ENCODE measurements at places on chromosomes 5 and 9. TPM values are rescaled to one million over a fixed set of nuclear protein-coding genes. Genes with fewer than 3 reads are reported as not detected.

Gene ANKRD34B
- 0.06 TPM for polyA plus RNA-seq

Gene ABO
- polyA plus RNA-seq, result 1.3 TPM

Gene DMRT3
- 0.79 TPM for polyA plus RNA-seq

Gene F2RL1
- 2.7 TPM for polyA plus RNA-seq

Gene TMEM215
- polyA plus RNA-seq, result not detected

Gene SEC24A
- 7.9 TPM for polyA plus RNA-seq

Gene FOCAD
- 8.0 TPM for polyA plus RNA-seq

Gene PTGS1
- polyA plus RNA-seq, result 4.7 TPM

Gene SNCAIP
- 0.36 TPM for polyA plus RNA-seq

Gene PFN3
- not detected for polyA plus RNA-seq

Gene CSNK1A1
- polyA plus RNA-seq, result 113 TPM

Gene PTRH1
- 24.6 TPM for polyA plus RNA-seq

Gene BARHL1
- polyA plus RNA-seq, result not detected

Gene NUDT12
- 4.8 TPM for polyA plus RNA-seq

Gene TMEM232
- 0.97 TPM for polyA plus RNA-seq

Gene SLC6A7
- not detected for polyA plus RNA-seq

Gene PCDHB11
- 1.0 TPM for polyA plus RNA-seq

Gene QRFP
- 0.12 TPM for polyA plus RNA-seq

Gene FAM120AOS
- 44.7 TPM for polyA plus RNA-seq

Gene GARNL3
- 3.0 TPM for polyA plus RNA-seq

Gene LCN2
- polyA plus RNA-seq, result 15.6 TPM

Gene SUSD3
- polyA plus RNA-seq, result 2.5 TPM

Gene GPR107
- polyA plus RNA-seq, result 13.3 TPM

Gene POU4F3
- not detected for polyA plus RNA-seq

Gene ELAVL2
- not detected for polyA plus RNA-seq

Gene CCNB1
- polyA plus RNA-seq, result 3.3 TPM

Gene RGMB
- polyA plus RNA-seq, result 5.4 TPM

Gene FOXD4L4
- 0.22 TPM for polyA plus RNA-seq

Gene SGCD
- polyA plus RNA-seq, result 0.32 TPM

Gene ARID3C
- polyA plus RNA-seq, result not detected

Gene IPPK
- 5.8 TPM for polyA plus RNA-seq

Gene PCDHB12
- 0.81 TPM for polyA plus RNA-seq

Gene SMIM32
- polyA plus RNA-seq, result not detected

Gene MCTP1
- polyA plus RNA-seq, result 1.5 TPM

Gene MYMK
- polyA plus RNA-seq, result not detected

Gene SPARC
- polyA plus RNA-seq, result 1,569 TPM

Gene LRRC70
- 14.7 TPM for polyA plus RNA-seq

Gene UNC13B
- 21.9 TPM for polyA plus RNA-seq

Gene TMC1
- polyA plus RNA-seq, result 0.19 TPM

Gene BHMT
- 0.24 TPM for polyA plus RNA-seq

Gene STKLD1
- polyA plus RNA-seq, result 0.44 TPM

Gene ADAMTS13
- 2.7 TPM for polyA plus RNA-seq

Gene TXNDC8
- not detected for polyA plus RNA-seq

Gene WWC1
- 14.2 TPM for polyA plus RNA-seq

Gene LOX
- 10.7 TPM for polyA plus RNA-seq

Gene ADAMTSL1
- polyA plus RNA-seq, result 0.56 TPM

Gene PCDHB3
- polyA plus RNA-seq, result 0.48 TPM

Gene PCDHA9
- polyA plus RNA-seq, result not detected

Data from adipose tissue (tissue), 3 donors.